Stimulated activated CD8-positive, alpha-beta memory T cell treated with anti-CD3 and anti-CD28 coated beads, Interleukin-2, amount 100 ng/mL, for 48 hours (primary cell): ENCODE measurements at places on chromosomes 6 and 20.

- DNase-seq: no peak
Observed at GRCh38 chr20:13221313-13221672, 219 bp downstream of the ISM1 start.

- no peak for DNase-seq
Observed at GRCh38 chr20:35506872-35507638, 22.4 kb downstream of the C20orf173 start.

DNA sequence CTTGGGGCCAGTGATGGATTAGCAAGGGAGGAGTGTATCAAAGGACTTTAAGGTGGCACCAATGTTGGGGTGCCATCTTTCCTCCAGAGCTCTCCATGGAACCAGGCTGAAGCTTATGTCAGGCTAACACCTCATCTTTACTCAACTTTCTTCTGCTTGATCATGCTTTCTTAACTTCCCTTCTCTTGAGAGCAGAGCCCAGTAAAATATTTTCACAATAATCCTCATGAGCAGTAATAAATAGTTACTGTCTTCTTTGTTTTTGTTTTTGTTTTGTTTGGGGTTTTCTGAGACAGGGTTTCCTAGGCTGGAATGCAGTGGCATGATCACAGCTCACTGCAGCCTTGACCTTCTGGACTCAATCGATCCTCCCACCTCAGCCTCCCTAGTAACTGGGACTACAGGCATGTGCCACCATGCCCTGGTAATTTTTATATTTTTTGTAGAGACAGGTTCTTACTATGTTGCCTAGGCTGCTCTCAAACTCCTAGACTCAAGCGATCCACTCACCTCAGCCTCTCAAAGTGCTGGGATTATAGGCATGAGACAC lies 127.9 kb upstream of the TOP1 start:
- DNase-seq: no peak

- DNase-seq: no peak
Observed at GRCh38 chr6:106084106-106084988, 1.8 kb upstream of the PRDM1 start.

DNA sequence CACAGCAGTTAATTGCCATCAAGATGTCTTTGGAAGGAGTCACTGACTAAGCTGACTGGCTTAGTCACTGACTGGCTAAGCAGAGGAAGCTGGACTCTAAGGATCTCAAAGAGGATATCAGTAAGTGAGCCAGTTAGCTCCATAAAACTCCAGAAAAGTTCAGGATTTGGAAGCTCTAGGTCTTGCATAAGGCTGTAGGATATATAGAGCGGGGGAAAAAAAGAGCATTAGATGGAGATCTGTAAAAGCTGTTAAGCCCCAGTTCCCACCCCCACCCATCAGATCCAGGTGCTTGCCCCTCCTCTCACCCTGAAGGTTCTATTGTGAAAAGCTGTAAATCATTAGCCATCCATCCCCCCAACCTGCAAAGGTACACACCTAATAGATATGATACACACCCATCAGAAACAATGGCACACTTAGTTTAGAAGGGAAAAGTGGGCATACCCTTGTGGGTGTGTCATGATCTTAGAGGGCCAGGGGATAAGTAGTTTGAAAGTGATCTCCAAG lies 32.2 kb downstream of the CARMIL1 start:
- no peak for DNase-seq

DNA sequence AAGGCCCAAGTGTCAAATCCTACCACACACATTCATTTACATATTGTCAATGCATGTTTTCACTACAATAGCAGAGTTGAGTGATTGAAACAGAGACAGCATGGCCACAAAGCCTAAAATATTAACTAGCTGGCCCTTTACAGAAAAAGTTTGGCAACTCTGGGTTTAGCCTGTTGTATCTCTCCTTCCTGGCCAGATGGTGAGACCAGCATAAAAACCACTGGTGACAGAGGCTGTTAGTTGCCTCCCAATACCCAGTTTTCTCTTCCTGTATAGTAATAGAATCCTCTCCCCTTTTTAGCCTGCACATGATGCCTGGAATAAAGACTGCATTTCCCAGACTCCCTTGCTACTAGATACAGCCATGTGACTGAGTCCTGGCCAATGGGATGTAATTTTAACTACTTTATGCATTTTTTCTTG lies 100.0 kb upstream of the TAB2 start:
- DNase-seq: no peak

- no peak for DNase-seq
Observed at GRCh38 chr20:42986143-42986773, 203.4 kb downstream of the PTPRT start.

- DNase-seq: no peak
Observed at GRCh38 chr20:56634307-56634706, 5.2 kb downstream of the TFAP2C start.

DNA sequence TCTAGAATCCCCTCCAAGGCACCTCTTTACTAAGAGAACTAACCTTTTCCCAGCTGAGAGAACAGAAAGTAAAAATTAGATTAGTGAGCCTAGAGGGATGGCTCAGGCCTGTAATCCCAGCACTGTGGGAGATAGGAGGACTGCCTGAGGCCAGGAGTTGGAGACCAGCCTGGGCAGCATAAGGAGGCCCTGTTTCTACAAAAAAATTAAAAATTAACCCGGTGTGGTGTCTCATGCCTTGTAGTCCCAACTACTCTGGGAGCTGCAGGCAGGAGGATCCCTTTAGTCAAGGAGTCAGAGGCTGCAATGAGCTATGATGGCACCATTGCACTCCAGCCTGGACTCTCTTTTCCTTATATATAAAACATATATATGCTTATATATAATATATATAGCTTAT lies 5.5 kb upstream of the OOEP start:
- no peak for DNase-seq

DNA sequence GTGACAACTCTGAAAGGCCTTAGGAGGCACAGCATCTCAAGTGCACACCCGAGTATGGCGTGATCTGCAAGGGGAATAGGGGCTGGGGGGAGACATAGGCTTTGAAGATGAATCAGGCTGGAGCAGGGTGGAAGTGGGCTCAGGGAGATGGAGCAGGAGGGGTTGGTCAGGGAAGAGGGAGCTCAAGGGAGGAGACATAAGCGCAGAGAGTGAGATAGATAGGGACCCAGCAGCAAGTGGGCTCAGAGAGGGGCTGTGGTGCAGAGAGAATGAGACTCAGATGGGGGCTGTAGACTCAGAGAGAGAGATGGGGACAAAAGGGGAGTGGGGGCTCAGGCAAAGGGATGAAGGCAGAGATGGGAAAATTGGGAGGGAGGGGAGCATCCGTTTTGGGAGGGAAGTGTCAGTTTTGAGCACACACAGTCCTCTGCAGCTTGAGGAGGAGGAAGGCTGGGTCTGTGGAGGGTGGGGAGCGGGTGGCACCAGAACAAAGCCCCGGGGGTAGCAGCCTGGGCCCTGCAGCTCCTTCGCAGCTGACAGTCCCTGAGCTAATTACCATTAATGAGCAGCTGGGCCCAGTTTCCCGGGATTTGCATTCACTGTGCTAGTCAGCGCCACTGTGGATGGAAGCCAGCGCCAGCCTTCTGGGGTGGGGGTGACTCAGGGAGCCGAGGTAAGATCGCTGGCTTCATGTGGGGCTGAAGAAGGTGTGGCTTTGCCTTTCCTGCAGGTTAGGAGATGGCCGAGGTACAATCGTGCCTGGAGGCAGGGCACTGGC lies 18.7 kb downstream of the SRXN1 start:
- no peak for DNase-seq

DNA sequence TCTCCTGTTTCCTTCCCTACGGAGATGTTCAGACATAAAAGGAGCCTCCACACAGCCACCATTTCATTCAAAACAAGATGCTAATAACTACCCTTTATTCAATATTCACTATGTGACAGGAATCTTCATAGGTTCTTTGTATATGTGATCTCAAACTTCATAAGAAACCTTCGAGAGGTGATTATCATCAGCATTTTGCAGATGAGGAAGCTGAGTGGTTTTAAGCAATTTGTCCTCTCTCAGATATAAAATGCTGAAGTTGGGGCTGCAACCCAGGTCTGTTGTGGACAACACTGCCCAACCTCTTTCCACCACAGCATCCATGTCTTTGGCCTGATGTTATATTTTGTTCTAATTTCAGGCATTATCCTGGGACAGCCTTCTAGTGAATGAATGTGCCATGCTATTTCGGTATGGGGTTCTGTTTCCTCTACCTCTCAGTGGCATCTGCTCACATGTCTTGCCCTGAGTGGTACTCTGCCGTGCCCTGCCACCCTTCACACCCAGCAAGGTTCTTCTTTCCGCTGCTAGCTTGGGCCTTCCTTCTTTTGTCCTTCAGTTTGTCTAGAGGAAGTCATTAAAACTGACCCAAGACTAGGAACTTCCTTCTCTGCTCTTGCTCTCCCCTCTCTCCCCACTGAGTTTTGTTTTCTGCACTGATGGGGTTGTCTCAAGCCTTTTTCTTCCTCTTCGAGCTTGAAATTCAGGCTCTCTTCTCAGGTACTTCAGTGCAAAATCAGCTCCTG lies 300.9 kb upstream of the PRDM1 start:
- DNase-seq: no peak

- no peak for DNase-seq
Observed at GRCh38 chr6:16412982-16413381, 174.6 kb downstream of the GMPR start.

GRCh38 chr6:126792340-126793085 lies 326.0 kb upstream of the RSPO3 start:
- no peak for DNase-seq

GRCh38 chr6:133092771-133093170 lies 148.4 kb upstream of the EYA4 start:
- DNase-seq: no peak

- no peak for DNase-seq
Observed at GRCh38 chr20:3163099-3164042, 3.7 kb upstream of the FASTKD5 start.

- no peak for DNase-seq
Observed at GRCh38 chr6:143753678-143754077, 75.9 kb downstream of the PHACTR2 start.

GRCh38 chr6:142694054-142694453 lies 250.9 kb downstream of the HIVEP2 start:
- DNase-seq: no peak

- no peak for DNase-seq
Observed at GRCh38 chr6:7157752-7158616, 50.2 kb downstream of the RREB1 start.

- no peak for DNase-seq
Observed at GRCh38 chr20:53621482-53622246, 28.0 kb upstream of the ZNF217 start.

- DNase-seq: no peak
Observed at GRCh38 chr6:9252799-9253198, 817.5 kb upstream of the SLC35B3 start.

DNA sequence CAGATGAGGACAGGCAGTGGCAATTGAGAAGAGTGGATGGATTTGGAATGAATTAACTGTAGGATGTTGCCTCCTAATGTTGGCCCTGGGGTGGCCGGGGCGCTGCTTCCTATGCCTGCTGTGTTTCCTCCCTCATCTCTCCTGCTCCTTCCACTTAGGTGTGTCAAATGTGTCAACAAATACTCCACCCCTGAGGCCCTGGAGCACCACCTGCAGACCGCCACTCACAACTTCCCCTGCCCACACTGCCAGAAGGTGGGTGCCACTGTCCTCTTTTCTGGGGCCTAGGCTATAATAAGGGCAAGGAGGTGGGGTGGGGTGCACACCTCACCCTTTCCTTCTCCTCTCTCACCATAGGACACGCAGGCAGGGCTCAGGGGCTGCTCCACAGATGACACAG lies 30.0 kb upstream of the CHMP4B start:
- DNase-seq: no peak

- no peak for DNase-seq
Observed at GRCh38 chr6:151350442-151351145, 40.8 kb downstream of the ZBTB2 start.

GRCh38 chr20:45450097-45450818 lies 19.3 kb upstream of the WFDC2 start:
- no peak for DNase-seq

DNA sequence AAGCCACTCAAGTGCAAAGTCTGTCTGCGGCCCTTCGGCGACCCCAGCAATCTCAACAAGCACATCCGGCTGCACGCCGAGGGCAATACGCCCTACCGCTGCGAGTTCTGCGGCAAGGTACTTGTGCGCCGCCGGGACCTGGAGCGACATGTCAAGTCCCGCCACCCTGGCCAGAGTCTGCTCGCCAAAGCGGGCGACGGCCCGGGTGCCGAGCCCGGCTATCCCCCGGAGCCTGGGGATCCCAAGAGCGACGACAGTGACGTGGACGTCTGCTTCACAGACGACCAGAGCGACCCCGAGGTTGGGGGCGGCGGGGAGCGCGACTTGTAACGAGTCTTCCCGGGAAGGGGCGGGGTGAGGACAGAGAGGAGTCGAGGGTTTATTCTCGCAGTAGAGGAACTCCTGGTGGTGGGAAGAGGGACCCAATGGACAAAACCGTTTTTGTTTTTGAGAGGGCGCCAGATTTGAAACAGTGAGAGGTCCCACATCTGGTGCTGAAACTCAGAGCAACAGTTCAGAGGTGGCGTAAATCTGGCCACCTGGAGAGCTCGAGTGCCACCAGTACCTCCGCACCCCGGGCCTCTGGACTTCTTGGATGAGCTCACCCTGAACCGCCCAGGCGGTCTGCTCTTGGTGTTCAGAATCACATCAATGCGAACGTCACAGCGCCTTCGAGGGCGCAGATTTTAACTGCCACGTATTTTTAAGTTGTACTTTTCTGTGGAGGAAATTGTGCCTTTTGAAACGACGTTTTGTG lies 8.0 kb downstream of the PRDM13 start:
- DNase-seq: no peak

DNA sequence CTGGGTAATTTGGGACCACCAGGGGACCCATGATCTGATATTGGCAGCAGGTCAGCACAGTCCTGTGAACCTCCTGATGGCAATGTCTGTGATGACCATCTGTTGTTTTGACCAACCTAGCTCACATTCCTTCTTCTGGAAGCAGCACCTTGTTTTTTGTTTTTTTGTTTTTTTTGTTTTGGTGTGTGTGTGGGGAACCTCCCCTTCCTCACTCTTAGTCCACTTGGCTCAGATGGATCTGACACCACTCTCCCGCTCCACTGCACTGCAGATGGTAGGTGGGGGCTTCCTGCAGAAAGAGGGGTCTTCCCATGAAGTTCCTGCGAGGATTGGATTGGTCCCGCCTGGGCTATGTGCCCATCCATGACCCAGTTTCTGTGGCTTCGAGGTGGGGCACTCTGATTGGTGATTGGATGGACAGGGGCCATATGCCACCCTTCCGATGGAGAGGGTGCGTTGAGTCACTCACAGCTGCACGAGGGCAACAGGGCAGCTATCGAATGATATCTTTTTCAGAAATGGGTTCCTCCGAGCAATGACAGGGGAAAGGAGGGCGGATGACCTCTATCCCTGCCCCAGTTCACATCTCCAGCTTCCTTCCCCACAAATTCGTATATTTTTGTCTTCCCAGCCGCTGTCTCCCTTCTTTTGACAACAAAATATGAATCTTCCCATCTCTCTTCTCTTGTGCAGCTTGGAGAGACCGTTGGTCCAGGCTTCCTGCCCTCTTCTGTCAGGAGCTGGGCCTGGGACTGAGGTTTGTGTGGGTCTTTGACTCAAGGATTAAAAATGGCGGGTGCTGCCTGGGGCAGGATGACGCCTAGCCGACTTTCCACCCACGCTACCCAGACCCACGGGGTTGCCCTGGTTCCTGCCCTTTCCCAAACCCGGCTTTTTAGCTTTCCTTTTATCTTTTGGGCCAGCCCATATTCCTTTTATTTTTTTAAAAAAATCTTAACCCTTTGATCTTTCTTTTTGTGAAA lies 132.1 kb upstream of the KCNG1 start:
- no peak for DNase-seq

- DNase-seq: no peak
Observed at GRCh38 chr20:444117-444516, 18.2 kb downstream of the TBC1D20 start.

- no peak for DNase-seq
Observed at GRCh38 chr20:1918491-1919165, 23.4 kb downstream of the SIRPA start.

- DNase-seq: no peak
Observed at GRCh38 chr6:138101946-138102731, 5.1 kb downstream of the PERP start.
